PC-3 (cell line): ENCODE measurements at places on chromosomes 6 and 20. TPM values are rescaled to one million over a fixed set of nuclear protein-coding genes. Genes with fewer than 3 reads are reported as not detected.

Gene PTCRA
- total RNA-seq = not detected in 2 replicates

Gene GSTA1
- total RNA-seq = not detected in 2 replicates

Gene ZBP1
- 0.12 TPM in 1 of 2 replicates, not detected in the other for total RNA-seq

Gene AVP
- not detected in 2 replicates for total RNA-seq

Gene KIZ
- total RNA-seq = 10.3 and 13.4 TPM in 2 replicates

Gene CST1
- 0.22 and 0.92 TPM in 2 replicates for total RNA-seq

Gene TGM2
- 583 and 773 TPM in 2 replicates for total RNA-seq

Gene CLIC5
- not detected in 2 replicates for total RNA-seq

Gene ARHGAP40
- not detected in 2 replicates for total RNA-seq
